Hematopoietic multipotent progenitor cell treated with erythropoietin and hydrocortisone succinate and interleukin-3 and kit ligand, for 6 days (in vitro differentiated cells): ENCODE measurements at places on chromosomes 7 and 10.

DNA sequence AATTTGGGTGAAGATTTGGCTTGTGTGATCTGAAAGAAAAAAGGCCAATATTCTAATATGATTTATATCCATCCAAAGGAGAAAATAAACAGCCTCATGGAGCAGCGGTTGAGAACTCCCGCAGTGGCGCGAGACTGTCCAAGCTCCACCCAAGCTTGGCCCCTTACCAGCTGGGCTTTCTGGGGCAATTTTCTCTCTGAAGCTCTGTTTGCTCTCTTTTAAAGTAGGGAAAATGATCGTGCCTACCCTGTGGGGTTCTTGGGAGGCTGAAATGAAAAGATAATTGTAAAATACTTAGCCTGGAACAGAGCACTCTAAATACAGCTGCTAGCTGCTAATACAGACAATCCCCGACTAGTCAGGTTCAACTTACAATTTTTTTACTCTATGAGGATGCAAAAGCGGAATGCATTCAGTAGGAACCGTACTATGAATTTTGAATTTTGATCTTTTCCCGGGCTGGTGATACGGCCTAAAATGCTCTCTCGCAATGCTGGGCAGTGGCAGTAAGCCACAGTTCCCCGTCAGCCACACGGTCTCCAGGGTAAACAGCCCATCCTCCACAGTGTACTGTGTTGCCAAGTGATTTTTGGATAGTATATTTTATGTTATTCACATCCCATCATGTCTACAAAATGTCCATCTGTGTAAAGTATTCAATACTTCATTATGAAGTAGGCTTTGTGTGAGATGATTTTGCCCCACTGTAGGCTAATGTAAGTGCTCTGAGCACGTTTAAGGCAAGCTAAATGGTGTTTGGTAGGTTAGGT lies 137.7 kb downstream of the CHN2 start:
- no peak for DNase-seq

DNA sequence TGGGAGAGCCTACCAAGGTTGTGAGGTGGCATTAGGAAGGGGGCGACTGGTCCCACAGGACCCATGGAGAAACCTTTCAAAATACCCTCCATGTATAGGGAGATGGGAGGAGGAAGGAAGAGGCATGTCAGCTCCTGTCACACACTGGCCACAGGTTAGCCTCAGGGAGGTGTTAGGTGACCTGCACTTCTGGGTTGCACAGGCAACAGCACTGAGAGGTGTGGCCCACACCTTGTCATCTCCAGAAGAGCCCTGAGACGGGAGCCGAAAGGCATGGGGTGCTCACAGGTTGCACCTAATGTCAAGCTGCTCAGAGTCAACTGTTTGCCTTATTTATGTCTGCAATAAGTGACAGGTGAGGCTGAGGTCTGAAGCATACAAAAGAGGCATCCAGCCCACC lies 14.6 kb upstream of the USP6NL start:
- DNase-seq, result no peak

GRCh38 chr10:113475381-113475807 lies 77.5 kb upstream of the HABP2 start:
- DNase-seq, result no peak

GRCh38 chr7:123154231-123154860 lies 45.4 kb downstream of the SLC13A1 start:
- peak; percentile 77 for DNase-seq

DNA sequence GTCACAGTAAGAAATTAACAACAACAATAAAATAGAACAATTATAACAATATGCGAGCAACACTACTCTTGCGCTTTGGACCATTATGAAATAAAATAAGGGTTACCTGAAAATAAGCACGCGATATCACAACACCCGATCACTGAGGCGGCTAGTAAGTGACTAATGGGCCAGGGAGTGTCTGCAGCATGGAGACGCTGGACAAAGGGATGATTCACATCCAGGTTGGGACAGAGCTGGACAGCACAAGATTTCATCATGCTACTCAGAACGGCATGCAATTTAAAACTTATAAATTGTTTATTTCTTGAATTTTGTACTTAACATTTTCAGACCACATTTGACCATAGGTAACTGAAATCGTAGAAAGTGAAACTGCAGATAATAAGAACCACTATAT lies 15.6 kb downstream of the HIBADH start:
- no peak for DNase-seq

GRCh38 chr10:1311726-1312125 lies 255.5 kb downstream of the WDR37 start:
- DNase-seq, result no peak

DNA sequence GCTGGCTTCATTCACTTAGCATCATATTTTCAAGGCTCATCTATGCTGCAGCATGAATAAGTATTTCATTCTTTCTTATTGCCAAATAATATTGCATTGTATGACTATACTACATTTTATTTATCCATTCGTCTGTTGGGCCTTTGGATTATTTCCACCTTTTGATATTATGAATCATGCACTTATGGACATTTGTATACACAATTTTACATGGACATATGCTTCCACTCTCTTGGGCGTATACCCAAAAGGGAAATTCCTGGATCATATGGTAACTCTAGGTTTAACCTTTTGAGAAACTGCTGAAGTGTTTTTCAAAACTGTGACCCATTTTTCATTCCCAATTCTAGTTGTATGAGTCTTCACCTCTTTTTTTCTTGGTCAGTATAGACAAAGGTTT lies 80.3 kb upstream of the GNAI1 start:
- no peak for DNase-seq

DNA sequence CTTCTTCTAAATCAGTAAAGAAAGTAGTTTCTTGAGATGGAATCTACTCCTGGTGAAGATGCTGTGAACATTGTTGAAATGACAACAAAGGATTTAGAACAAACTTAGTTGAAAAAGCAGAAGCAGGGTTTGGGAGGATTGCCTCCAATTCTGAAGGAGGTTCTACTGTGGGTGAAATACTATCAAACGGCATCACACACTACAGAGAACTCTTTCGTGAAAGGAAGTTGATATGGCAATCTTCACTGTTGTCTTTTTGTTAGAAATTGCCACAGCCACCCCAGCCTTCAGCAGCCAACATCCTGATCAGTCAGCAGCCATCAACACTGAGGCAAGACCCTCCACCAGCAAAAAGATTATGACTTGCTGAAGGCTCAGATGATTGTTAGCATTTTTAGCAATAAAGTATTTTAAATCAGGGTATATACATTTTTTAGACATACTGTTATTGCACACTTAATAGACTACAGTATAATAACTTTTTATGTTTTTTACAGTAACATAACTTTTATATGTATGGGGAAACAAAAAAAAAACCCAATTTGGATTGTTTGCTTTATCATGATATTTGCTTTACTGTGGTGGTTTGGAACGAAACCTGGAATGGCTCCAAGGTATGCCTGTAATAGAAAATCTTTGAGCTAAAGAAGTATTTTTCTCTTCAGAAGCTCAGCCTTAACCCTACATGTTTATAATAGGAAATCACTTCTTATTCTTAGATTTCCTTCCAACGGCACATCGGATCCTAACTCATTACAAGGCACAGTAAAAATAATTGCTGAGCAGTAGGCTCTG lies 257.3 kb downstream of the LRMDA start:
- DNase-seq, result peak; percentile 15

- no peak for DNase-seq
These were observed 138.9 kb downstream of the JAZF1 start for GRCh38 chr7:28041508-28042314.

- peak; percentile 47 for DNase-seq
These were observed 36.6 kb downstream of the ABCB5 start for GRCh38 chr7:20651960-20652544.

DNA sequence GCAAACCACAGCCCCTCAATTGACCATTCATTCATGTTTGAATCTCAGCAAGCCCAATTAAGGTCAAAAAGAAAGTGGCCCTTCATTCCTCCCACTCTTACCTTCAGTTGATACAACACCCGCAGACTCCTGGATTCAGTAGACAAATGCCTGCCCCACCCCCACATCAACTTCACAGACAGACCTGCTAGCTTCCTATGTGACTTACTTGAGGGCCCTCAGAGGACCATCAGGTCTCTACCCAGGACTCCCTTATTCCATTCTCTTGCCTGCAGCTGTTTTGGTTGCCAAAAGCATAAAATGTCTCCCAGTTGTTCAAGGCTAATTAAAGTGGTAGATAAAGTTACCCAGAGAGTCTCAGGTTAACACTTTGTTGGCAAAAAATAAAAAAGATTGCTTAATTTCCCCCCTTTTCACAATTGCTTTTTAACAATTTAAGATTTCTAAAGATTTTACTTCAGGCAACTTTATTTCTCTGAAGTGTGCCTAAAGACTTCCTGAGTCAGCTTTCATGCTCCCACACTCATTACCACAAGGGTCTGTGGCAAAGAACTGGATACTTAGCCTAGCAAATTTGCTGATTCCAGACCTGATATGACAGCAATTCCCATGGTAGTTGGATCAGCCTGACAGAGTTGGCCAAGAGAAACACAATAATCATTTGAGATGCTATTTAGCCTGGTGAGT lies 3.3 kb upstream of the MTERF1 start:
- DNase-seq, result no peak

DNA sequence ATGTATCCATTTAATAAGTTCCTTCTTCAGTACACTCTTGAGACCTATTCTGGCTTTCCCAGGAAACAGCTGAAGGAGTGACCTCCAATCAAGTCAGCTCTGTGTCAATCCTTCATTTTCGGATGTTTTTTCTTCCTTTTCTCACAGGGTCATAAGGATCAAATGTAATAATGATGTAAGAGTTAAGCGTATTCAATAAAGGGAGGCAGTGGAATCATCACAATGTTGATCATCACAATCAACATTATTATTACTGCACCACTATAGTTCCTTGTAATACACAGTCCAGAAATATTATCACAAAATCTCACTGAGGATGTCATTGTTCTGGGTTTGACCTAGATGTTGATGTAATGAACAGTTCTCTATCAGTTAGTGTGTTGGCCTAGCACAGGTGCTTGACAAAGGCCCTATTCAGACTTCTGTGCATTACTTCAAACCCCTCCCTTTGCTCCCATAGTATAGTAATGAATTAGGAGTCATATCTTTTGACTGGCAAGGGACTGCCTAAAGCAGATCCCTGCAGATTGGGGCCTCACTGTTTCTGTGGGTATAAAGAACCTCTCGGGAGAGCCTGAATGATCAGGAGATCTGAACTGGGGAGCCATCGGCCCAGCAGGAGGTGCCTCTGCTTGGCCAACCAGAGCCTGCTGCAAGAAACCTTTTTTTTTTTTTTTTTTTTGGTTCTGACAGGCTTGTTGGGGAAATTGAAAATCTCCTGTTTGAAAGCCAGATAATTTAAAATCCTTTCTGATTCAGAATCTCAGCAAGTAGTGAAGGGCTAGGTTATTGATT lies 100.6 kb downstream of the KAT6B start:
- DNase-seq, result no peak

GRCh38 chr10:103855424-103855823 lies at the start of gene SH3PXD2A:
SH3PXD2A (minus strand) TSS chr10:103855576; CDS start chr10:103855266, 310 bp downstream.
- no peak for DNase-seq

DNA sequence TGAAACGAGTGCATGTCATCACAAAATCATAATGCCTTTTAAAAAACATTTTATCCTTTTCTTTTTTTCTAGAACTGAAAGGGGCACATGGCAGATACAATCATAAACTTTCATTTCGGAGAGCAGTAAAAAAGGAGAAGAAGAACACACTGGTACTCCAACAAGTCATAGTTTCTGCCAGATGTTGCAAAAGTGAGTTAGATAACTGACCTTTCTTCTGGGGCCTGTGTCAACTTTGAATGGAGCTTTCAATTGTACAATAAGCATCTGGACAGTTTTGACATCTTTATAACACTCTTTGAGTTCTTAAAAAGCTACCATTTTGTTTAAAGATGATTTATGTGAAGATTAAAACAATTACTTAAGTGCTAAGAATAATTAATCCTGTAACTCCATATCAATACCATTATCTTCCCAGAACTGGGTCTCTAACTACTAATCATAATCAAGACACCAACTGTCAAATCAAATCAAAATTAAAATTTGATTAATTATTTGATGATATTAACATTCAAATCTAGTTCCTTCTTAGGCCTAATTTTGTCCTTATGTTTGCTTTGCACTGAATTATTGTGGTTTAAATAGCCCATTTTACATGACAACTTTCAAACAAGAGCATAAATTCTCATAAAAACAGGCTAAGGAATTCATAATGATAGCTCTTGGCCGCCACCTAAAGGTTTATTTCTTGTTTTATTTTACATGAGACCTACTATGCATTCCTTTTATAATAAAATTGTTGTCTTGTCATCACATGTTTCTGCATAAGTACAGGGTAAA lies 19.5 kb upstream of the ITGB8 start:
- DNase-seq, result peak; percentile 80

- DNase-seq, result no peak
These were observed 73.5 kb downstream of the KMT2C start for GRCh38 chr7:152362128-152362926.

- no peak for DNase-seq
These were observed 81.0 kb downstream of the CPED1 start for GRCh38 chr7:121069346-121070100.

GRCh38 chr7:142799437-142799835 lies 28.7 kb downstream of the PRSS2 start:
- no peak for DNase-seq

DNA sequence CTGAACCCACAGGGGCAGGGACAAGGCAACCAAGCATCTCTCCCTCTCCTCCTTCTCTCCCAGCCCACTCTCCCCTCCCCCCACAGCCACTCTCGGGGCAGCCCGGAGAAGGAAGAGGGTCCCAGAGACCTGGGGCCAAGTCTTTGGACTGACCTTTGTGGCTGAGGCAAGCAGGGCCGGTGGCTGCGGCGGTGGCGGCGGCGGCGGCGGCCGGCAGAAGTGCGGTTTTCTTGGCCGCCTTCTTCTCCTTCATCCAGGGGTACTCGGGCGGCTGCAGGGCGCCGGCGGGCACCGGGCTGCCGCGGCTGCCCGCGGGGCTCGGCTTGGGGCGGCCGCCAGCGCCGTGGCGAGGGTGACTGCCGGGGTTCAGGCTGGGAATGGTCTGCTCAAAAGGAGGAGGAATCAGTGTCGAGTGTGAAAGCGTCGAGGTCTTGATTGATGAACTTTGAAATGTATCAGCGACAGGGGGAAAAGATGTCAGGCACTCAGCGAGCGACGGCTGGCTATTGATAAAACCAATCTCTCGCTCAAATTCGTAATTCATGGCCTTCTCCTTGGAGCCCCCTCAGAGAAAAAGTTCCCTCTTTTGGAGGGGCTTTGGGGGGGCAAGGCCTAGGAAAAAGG lies 414 bp downstream of the HOXA2 start:
- DNase-seq, result no peak

DNA sequence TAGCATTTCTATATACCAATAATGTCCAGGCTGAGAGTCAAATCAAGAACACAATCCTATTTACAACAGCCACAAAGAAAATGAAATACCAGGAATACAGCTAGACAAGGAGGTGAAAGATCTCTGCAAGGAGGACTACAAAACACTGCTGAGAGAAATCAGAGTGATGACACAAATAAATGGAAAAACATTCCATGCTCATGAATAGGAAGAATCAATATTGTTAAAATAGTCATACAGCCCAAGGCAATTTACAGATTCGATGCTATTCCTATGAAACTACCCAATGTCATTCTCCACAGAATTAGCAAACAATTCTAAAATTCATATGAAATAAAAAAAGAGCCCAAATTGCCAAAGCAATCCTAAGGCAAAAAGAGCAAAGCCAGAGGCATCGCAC lies 116.8 kb upstream of the ZNF32 start:
- DNase-seq, result no peak

- no peak for DNase-seq
These were observed 321.4 kb upstream of the MEOX2 start for GRCh38 chr7:16007911-16008310.

GRCh38 chr10:102286216-102286615 lies 40.9 kb downstream of the GBF1 start:
- DNase-seq, result no peak

- no peak for DNase-seq
These were observed 25.1 kb upstream of the NKX6-2 start for GRCh38 chr10:132810807-132811700.

- no peak for DNase-seq
These were observed 19.2 kb upstream of the PARD3 start for GRCh38 chr10:34834274-34834673.
